NAMALWA (cell line): ENCODE measurements at places on chromosomes 7 and 10.
A peak's percentile ranks its signal among the peaks of the same experiment; 100 is the strongest.

DNA sequence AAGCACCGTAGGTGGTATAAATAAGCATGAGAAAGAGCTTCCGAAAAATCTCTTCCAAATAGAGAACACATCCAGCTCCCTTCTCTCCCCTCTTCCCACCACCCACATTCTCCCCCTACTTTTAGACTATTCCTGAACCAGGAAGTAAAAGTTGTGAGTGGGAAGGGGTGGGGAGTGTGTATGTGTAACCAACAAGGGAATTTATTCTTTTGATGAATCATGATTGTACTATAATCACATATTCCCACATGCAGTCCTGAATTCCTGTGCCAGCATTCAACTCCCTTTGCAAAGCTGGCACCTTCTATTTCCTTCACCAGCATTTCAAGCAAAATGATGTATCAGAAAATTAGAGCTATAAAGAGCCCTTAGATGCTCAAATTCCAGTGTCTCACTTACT, 230.6 kb upstream of the CHRM2 start:
- no peak for DNase-seq

- DNase-seq: no peak
Measured at GRCh38 chr7:47479821-47480575, 101.9 kb downstream of the TNS3 start.

DNA sequence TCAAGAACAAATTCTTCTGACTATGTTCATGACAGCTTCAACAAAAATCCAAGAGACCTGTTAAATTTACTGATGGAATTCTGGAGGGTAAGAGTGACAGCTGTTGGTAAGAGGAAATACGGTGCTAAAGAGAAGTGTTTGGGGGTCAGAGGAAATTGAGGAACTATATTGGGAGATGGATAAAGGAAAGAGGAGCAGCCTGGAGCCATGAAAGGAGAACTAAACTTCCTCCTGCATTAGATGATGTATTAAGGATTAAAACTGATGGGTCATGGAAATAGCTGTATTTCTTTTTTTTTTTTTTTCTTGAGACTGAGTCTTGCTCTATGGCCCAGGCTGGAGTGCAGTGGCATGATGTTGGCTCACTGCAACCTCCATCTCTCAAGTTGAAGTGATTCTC, 95.3 kb downstream of the HERPUD2 start:
- DNase-seq: no peak

DNA sequence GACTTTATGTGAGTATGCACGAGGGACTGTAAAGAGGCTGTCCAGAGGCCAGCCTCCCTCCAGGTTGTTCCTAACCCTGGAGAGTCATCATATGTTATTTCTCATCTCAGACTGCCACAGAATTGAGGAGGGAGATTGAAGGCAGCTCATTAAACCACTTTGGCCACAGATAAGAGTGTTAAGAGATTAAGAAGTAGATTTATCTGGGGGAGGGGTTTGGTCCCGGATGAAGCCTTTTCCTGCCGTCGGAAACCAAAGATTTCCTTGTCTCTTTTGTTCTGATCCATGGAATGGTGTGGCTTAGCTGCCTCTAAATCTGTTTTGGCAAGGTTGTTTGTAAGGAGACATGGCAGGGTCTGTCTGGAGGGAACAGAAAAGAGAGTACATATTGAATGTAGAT, 338.8 kb downstream of the AUTS2 start:
- DNase-seq: no peak

- peak; percentile 63 for DNase-seq
Measured at GRCh38 chr7:2559283-2559950, 638 bp downstream of the IQCE start.
